D721Med (cell line): ENCODE measurements at places on chromosomes 13 and 19.

GRCh38 chr19:55693336-55693974 lies 18.4 kb downstream of the EPN1 start:
- DNase-seq = no peak

- DNase-seq = no peak
Observed at GRCh38 chr13:64099994-64100393, 2684.3 kb upstream of the PCDH20 start.

DNA sequence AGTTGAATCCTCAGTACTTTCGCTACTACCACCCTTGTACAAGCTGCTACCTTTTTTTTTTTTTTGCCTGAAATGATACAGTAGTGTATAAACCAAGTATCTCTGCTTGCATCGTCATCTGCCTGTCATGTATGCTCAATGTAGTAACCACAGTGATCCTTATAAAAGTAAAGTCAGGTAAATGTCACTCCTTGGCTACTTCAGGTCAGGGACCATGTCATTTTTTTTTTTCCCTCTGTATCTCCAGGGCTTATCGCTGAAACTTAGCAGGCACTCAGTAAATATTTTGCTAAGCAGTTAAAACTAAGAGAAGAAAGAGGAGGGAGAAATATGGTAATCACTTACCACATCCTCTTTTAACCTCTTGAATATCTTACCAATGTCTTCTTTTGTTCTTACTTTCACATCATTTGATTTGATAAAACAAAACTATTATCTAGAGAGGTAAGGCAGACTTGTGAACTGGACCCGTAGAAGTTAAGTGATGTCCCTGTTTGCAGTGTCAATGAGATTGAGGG lies 96.8 kb upstream of the KLF12 start:
- no peak for DNase-seq

GRCh38 chr19:29855087-29855486 lies 43.3 kb downstream of the CCNE1 start:
- no peak for DNase-seq

- DNase-seq = no peak
Observed at GRCh38 chr13:52359534-52359933, 46.4 kb downstream of the THSD1 start.

GRCh38 chr19:12706332-12706718 lies 9.9 kb upstream of the FBXW9 start:
- DNase-seq = no peak

GRCh38 chr19:14482172-14482941 lies 7.2 kb upstream of the PTGER1 start:
- no peak for DNase-seq

DNA sequence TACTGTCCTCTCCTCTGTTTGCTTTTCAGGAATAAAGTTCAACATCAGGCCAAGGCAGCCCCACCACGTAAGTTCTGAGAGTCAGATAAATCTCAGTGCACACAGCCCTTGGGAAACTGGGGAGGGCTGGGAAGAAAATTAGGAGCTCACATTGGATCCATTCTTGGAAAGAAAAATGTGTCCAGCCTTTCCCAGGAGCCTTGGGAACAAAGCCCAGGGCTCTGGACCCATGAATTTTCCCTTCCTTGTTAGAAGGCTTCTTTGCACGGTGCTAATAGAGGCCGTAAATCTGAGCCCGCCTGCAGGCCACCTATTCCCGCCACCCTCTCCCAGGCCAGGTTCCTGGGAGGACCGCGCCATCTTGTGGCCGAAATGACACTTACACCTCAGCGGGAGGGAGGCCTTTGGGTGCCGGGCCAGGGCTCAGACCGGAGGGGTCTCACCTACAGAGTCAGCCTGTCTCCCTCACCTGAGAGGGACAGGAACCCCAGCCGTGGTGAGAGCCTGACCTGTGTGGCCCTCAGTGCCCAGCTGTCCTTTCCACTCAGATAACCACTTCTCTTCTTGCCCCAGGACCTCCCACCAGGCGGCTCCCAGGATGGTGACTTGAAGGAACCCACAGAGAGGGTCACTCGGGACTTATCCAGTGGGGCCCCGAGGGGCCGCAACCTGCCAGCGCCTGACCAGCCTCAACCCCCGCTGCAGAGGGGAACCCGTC lies 25.1 kb upstream of the KCTD15 start:
- peak; percentile 90 for DNase-seq

- DNase-seq = no peak
Observed at GRCh38 chr19:9487016-9487415, 11.4 kb downstream of the ZNF560 start.

DNA sequence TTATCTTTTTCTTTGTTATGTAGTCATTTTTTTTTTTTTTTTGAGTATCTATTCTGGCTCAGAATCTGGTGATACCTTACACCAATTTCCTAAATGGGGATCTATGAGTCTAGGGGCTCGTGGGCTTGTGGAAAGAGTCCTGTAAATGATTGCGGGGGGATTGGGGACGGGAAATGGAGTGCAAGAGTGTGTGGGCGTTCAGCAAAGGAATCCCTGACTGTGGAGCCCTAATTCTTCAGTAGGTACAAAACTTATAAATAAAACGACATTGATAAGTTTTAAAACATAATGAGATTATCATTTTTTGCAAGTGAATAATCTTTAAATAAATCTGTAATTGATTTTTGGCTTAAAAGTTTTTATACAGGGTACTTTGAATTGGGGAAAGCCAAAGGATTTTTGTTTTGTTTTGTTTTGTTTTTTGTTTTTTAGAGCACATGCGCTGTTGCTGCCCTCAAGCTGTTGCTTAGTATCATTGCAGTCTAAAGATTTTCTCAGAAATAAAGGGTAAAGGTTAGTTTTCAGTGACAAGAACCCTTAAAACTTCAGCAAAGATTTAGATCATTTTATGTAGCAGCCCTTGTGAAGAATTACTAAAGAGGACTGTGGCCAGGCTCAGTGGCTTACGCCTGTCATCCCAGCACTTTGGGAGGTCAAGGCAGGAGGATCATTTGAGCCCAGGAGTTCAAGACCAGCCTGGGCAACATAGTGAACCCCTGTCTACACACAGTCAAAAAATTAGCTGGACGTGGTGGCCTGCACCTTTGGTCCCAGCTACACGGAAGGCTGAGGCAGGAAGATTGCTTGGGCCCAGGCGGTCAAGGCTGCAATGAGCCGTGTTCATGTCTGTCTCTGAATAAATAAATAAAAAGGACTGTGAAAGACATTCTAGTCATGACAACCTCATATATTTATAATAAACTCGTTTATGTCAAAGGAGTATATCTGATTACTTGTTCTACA lies 1.7 kb downstream of the ERCC5 start:
- DNase-seq = no peak

- no peak for DNase-seq
Observed at GRCh38 chr13:100305398-100305797, 216.5 kb downstream of the PCCA start.

GRCh38 chr19:49114630-49115363 lies 627 bp downstream of the LIN7B start:
- no peak for DNase-seq

GRCh38 chr13:75556961-75557360 lies 7.4 kb downstream of the UCHL3 start:
- DNase-seq = no peak

DNA sequence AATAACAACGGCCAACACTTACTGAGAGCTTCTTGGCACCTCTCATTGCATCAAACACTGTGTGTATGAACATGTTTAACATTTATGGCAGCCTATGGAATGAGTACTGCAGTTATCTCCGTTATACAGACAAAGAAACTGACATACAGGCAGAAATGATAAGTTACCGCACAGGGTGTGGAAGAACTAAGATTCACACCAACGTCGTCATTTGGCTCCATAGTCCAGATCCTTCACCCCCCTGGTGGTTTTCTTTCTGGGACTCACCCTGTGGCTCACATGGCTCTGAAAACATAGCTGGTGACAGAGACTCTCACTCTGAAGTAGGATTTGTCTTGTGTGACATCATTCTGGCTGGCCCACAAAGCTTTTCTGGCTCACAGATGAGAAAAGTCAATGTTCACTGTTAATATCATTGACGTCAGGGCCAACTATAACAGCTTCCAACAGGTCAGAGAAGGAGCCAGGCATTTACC lies 230.1 kb downstream of the DLEU7 start:
- DNase-seq = no peak

GRCh38 chr13:59229861-59230260 lies 933.9 kb downstream of the DIAPH3 start:
- DNase-seq = no peak

DNA sequence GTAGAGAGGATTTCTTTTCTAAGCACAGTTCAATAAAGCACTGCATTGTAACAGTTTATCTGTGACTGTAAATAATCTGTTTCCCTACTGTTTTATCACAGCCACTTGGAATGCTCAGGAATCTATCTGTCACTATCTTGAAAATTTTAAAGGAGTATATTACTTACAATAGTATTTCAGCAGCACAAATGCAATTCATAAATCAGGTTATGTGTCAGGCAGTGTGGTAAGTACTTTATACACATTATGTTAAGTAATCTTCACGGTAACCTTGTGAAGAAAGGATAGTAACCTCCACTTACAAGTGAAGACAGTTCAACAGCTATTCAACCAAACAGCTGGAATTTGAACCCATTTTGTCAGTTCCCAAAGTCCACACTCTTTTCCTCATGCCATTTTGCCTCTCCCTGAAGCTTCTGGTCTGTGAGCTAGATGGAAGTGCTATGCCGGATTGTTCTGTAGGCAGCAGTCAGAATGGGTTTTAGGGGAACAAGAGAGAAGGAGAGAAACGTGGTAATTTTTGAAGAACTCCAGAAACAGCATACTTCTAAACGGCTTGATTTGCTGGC lies 125.0 kb downstream of the KLF12 start:
- no peak for DNase-seq

DNA sequence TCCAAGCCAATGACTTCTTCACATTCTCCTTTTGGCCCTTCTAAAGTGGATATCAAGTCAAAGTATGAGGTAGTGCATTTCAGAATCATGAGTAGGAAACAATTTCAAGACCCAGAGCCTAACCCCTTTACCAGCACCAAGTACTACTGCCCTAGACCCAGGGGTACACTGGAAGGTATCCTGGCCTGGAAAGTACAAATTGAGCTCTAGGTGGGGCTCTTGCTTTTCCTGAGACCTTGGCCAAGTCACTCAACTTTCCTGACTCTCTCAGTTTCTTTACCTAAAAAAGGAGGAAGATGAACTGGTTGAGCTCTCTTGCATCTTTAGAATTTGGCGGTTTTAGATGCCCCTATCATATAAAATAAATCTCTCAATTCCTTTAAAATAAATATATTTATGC lies 204.7 kb downstream of the FGF14 start:
- no peak for DNase-seq

- DNase-seq = no peak
Observed at GRCh38 chr13:66691149-66691548, 539.0 kb downstream of the PCDH9 start.

- no peak for DNase-seq
Observed at GRCh38 chr13:24267801-24268200, 41.6 kb upstream of the C1QTNF9 start.

GRCh38 chr19:35882114-35882832 lies 13.9 kb downstream of the APLP1 start:
- DNase-seq = no peak

DNA sequence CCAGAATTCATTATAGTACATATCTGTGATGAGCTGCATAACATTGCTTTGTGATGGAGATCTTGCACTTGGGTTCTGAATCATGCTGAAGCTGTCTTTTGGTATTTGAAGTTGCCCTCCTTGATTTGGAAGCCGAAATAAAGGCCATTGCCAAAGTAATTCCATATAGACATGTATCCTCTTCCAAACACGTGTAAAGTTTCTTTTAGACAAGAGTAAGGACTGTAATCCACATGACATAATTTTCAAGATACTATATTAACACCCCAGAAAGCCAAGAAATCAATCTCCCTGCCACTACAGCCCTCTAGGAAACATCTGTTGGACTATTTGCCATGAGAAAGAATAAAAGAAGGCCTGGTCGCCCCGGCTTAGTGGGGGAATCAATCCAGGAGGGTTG lies 754.2 kb downstream of the FGF9 start:
- no peak for DNase-seq

DNA sequence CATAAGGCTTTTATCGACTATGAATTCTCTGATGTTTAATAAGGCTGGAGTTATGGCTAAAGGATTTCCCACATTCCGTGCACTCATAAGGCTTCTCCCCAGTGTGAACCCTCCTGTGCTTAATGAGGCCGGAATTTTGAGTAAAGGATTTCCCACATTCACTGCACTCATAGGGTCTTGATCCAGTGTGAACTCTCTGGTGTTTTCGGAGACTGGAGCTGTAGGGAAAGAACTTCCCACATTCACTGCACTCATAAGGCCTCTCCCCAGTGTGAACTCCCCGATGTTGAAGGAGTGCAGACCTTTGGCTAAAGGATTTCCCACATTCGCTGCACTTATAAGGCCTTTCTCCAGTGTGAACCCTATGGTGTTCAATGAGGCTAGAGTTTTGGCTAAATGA lies 7.4 kb downstream of the ZNF154 start:
- no peak for DNase-seq

DNA sequence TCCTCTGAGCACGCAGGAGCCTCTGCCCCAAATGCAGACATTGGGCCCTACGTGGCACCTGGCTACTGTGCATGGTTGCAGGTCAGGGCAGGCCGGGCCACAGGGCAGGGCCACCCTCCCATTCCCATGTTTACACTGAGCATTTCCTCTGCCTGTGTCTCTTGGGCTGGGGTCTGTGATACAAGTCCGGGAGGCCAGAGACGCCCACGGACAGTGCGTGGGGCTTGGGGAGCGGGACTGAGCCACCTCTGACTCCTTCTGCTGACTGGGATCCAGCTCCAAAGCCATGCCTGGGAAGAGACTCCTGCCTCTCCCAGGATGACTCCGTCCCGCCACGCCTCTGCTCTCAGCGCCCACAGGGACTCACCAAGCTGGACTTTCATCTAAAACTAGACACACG lies 18.8 kb downstream of the GAS6 start:
- DNase-seq = no peak

DNA sequence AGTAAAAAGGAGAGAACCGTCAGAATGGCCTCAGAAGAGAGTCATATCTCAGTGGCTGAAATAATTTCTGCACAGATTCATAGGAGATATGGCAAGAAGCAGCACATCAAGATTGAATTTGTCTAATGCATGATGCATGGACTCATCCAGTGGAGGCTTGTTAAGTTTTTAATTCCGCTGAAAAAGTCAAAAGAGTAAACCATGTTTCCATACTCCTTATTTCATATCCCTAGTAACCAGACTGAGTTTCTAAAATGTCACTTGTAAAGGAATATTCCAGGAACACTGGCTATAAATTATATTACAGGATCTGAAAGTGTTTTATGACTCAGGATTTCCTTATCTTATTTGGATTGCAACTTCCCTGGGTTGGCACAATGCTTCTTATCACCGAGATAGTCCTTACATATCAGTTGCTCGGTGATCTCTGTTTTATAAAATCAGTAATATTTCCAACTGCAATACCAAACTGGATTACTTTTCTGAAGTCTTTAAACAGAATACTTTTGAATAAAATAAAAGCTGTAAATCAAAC lies 180.2 kb upstream of the TSC22D1 start:
- DNase-seq = no peak
